ENCODE measurements at places on chromosomes 13 and 19.
A peak's percentile ranks its signal among the peaks of the same experiment; 100 is the strongest.

- DNase-seq: no peak
These were observed 23.8 kb downstream of the LRCH1 start for GRCh38 chr13:46576762-46577161.

GRCh38 chr13:108345016-108345415 lies 75.5 kb downstream of the TNFSF13B start:
- no peak for DNase-seq

DNA sequence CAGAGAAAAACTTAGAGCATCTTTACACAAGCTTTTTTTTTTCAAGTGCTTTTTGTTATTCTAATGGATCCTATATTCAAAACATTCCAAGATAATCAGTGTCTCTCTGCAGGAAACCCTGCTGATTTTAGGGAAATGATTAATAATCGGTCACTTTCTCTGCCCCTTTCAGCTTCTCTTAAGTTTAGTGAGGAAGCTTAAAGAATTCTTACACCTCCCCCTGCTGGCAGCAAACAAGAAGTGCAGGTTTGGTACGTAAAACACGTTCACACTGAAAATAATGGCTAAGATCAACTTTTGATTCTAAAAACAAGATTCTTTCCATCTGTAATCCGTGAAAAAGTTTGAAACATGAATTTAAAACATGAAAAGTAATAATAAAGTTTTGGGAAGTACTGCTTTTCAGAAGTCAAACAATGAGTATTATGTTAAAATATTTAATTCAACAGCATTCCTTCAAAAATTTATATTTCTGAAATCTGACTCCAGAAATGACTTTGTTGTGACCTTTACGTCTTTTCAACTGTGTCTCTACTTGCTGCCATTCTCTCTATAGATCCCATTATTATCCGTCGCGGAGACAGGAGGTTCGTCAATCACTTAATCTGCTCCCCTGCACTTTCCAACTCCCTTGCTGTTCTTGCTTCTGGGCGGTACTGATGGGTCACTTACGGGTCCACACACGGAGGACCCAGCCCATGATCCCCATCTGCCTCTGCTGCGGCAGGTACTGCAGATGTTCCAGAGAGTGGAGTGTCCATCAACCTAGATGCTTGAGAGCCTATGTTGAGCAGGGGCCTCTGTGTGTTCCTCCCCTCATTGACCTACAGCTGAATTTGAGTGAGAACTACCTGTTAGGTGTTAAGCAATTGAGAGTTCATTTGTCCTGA lies 203.1 kb upstream of the EDNRB start:
- DNase-seq: peak; percentile 68

- DNase-seq: peak; percentile 81
These were observed at the start of gene PGPEP1 for GRCh38 chr19:18340190-18340989. TSS of gene PGPEP1 (plus strand) at chr19:18340598. CDS start at chr19:18340682, 84 bp downstream.

- no peak for DNase-seq
These were observed 9.3 kb upstream of the PSPC1 start for GRCh38 chr13:19791953-19792537.

GRCh38 chr13:34037636-34038540 lies 219.9 kb downstream of the RFC3 start:
- no peak for DNase-seq

GRCh38 chr13:25218019-25218418 lies 45.9 kb upstream of the AMER2 start:
- DNase-seq: no peak

- DNase-seq: no peak
These were observed 497.0 kb downstream of the FOXO1 start for GRCh38 chr13:40169476-40169875.

- DNase-seq: peak; percentile 67
These were observed 14.7 kb downstream of the TLE5 start for GRCh38 chr19:3047496-3048189.

DNA sequence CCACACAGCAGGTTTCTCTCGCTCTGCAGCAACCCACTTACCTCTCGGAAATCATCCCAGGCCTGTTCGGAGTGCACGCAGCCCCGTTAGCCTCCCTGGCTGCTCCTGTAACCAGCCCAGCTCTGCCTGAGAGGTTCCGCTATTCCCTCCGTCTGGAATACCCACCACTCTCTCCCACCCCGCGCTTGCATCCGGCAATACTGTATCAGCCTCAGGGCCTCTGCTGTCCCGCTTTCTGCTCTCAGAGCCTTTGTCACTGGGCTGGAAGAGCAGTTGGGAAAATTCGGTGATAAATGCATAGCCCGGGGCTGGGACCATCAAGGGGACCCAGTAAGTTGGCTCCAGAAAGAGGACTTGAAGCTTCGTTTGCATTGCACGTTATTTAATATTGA lies 759 bp upstream of the TLE6 start:
- DNase-seq: no peak

- no peak for DNase-seq
These were observed 6.1 kb upstream of the FXYD3 start for GRCh38 chr19:35109395-35110112.

- no peak for DNase-seq
These were observed 30.8 kb downstream of the SMARCA4 start for GRCh38 chr19:10991521-10992081.

DNA sequence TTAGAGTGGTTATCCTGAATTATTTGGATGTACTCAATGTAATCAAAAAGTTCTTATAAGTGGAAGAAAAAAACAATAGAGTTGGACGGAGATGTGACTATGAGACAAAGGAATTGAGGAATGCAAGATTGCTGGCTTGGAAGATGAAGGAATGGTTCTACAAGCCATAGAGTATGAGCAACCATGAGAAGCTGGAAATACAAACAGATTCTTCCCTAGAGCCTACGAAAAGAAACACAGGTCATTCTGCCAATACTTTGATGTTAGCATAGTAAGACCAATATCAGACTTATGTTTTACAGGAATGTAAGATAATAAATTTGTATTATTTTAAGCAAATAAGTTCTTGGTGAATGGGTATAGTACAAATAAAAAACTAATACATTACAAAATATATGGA lies 249.2 kb downstream of the DIAPH3 start:
- no peak for DNase-seq

DNA sequence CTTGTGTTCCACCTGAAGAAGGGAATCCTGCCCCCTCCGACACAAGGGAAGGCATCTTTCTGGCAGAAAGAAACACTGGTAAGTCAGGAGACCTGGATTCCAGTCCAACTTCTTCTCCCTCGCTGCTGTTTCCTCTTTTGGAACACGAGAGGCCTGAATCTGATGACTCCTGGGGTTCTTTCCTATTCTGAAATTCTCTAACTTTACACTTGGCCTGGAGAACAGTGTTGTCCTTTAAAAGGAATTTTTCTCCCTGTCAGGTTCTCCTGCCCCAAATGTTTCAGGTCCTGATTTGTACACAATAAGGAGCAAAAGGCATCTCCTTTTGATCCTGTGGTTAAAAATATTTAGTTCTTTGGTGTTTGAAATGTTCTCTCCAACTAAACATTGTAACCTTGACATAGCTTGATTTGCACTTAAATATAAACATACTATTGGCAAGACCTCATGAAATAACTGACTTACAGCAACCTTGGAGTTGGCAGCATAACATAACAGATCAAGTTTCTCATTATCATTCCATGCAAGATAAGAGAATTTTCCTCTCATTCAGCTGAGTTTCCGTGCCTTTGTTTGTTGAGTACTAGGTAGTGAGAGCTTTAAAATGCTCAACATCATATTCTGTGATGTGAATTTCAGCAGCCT lies 244.8 kb downstream of the COG6 start:
- DNase-seq: no peak

GRCh38 chr13:94323764-94324758 lies 155.4 kb downstream of the DCT start:
- peak; percentile 25 for DNase-seq

GRCh38 chr13:82224806-82225205 lies 1657.5 kb downstream of the SLITRK1 start:
- no peak for DNase-seq

GRCh38 chr13:78152415-78152814 lies 233.8 kb upstream of the EDNRB start:
- no peak for DNase-seq

GRCh38 chr19:18107235-18107634 lies 9.7 kb downstream of the MAST3 start:
- no peak for DNase-seq

DNA sequence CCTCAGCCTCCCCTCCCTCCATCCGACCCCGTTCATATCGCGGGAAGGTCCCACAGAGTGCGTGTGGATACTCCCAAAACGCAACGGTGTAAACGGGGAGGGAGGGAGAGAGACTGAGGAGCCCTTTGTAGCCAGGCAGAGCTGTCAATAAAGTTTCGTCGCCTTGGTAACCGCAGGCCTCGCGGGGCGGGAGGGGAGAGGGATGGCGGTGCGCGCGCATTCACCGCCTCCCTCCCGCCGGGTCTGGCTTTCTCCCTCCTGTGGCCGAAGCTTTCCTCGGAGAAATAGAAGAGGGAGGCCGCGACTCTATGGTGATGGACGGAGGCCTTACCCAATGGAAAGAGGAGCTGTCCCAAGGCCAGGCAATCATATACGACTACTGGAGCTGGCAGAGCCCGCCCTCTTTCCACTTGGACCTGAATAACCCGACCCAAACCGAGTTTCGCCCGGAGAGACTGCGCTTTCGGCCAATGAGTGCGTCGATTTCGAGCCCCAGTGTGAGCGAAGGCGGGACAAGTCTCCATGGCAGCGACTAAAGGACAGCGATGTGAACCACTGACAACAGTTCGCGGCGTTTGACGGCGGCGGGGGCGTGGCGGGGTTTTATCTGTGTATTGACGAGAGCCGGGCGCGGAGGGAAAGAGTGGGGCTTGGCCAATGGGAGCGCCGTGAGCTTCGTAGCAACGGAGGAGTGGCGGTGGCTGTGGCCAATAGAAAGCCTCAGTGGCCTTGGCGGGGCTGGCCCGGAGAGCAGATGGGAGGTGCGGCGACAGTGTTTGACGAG lies at the start of gene KMT5C:
Gene KMT5C (plus strand): TSS at position 772 of the 784 bp plus-strand sequence. CDS start 2,061 bp downstream, outside the sequence.
- peak; percentile 100 for DNase-seq

GRCh38 chr19:7366701-7367420 lies 18.1 kb downstream of the ARHGEF18 start:
- peak; percentile 47 for DNase-seq

DNA sequence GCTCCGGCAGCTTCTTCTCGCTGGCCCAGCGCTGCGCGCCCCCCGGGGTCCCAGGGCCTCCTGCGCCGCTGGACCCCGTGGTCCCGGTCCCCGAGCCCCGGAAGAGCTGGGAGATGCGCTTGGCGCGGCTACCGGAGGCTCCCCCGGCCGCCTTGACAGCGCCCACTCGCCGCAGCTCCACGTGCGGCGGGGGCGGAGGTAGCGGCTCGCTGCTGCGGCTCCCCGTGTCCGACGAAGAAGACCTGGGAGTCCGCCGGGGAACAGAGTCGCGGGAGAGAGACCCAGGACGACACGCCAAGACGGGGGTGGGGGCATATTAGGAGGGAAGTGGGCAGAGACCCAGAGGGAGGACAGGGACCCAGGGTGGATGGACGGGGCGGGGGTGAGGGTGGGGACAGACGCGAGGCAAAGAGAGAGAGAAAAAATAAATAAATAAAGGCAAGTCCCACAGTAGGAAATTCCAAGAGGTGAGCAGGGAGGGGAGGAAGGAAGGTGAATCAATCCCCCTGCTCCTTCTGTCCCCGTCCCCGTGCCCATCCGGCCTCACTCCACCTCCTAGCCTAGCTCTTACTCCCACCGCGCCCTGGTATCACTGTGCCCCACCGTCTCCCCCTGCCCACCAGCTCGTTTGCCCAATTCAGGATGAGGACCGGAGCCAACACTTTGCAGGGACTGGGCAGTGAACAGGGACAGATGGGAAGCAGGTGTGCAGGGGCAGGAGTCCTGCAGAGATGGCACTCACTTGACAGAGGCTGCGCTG lies 826 bp downstream of the RASIP1 start:
- DNase-seq: peak; percentile 41

DNA sequence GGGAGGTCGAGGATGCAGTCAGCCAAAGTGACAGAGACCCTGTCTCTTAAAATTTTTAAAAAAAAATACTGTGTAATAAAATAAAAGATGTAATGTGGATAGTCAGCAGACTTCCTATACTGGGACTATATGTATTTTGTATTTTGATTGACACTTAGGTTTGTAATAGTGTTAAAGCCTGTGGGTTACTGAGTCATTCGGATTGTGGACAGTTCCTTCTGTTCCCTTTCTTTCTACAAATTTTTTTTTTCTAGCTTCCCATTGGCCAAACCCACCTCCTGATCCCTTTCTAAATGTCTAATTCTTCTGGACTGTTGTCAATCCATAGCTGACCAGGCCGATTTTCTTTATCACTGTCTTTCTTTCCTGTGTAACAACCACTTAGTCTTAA lies 108.0 kb downstream of the DNAJC3 start:
- no peak for DNase-seq

- DNase-seq: no peak
These were observed 1591.0 kb upstream of the SLC10A2 start for GRCh38 chr13:104657196-104657595.

DNA sequence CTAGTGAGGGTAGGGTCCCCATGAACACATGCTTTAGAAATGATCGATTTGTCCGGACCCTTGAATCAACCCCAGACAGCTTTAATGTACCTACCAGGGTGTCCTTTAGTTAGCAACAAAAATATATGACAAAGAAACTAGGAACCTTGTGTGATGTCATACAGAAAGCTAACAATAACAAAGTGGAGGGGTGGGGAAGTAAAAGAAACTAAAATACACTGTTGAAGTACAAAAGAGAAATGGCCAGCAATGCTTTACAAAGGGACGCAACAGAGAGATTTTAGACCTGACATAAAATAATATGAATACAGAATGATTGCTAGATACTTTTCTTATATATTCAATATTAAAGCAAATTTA lies 40.0 kb downstream of the DZIP1 start:
- DNase-seq: no peak

DNA sequence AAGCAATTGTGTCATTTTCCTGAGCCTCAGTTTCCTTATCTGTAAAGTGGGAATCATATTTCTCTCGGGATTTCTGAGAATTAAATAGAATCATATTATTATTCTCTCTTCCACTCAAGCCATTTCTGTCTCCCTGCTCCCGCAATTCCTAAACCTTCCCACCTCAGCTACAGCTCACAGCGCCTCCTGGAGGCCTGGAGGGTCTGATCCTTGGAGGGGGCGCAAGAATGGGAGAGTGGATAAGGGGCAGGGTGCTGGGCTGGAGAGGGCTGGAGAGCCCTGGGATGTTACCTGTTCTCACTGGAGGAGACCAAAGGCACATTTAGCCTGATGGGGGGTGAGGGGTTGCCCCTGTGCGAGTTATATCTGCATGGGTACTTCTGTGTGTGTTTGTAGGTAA lies 31.1 kb upstream of the CYP2S1 start:
- DNase-seq: no peak

- DNase-seq: no peak
These were observed 9.6 kb upstream of the ZNRF4 start for GRCh38 chr19:5445561-5446055.

DNA sequence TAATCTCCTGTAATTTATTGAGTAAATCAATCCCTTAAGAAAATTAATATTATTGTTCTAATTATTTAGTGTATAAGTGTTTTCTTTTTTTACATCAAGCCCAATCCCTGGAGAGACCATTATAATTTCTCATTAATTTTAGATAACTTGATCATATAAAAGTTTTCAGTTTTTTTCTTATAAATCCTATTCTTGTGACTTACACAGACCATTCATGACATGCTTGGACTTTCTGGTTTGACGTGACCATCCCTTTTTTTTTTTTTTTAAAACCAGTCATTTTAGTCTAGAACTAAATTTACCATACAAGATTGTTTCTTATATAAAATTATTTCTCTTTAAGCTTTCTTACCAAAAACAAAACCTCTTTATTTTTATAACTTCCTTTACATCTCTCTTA lies 5.4 kb upstream of the MTRF1 start:
- peak; percentile 22 for DNase-seq

GRCh38 chr13:111540486-111540885 lies 220.0 kb downstream of the TEX29 start:
- no peak for DNase-seq

GRCh38 chr13:84362777-84363176 lies 480.5 kb upstream of the SLITRK1 start:
- DNase-seq: no peak
